ENCODE measurements at places on chromosomes 12 and 14.

- DNase-seq: no peak
These were observed 174.7 kb upstream of the DAAM1 start for GRCh38 chr14:59013672-59014298.

- DNase-seq: no peak
These were observed 144.6 kb downstream of the ETV6 start for GRCh38 chr12:11793921-11794710.

GRCh38 chr12:5533368-5533767 lies 101.5 kb downstream of the NTF3 start:
- DNase-seq: no peak

DNA sequence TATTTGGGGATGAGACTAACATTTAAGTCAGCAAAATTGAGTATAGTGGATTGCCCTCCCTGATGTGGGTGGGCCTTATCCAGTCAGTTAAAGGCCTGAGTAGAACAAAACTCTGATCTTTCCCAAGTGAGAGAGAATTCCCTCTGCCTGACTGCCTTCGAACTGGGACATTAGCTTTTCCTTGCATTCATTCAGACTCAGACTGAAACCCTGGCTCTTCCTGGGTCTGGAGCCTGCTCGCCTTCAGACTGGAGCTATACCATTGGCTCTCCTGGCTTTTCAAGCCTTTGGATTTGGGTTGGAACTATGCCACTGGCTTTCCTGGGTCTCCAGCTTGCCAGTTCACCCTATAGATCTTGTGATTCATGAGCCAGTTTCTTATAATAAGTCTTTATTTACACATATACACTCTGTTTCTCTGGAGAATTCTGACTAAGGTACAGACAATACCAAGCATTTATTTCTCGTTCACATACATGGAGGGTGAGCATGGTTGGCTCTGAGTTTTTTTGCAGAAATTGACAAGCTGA lies 296.5 kb downstream of the ERC1 start:
- DNase-seq: no peak

GRCh38 chr14:76575108-76575507 lies 186.2 kb upstream of the VASH1 start:
- DNase-seq: no peak

DNA sequence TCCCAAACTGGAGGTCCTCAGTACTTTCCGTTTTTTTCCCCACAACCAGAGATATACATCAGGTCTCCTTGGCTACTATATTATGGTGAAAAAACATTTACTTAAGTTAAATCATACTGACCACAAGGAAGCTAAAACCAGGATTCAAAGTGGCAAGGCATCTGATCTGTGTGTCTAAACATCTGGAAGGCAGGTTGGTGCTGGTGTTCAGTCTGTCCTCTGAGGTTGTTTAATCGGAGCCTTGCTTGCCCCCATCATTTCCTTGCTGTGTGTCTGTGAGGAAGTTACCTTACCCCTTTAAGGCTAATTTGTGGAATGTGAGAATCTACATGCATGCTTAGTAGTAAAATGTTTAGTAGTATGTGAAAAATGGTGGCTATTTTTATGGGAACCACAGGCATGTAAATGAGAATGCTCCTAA lies 75.6 kb downstream of the GALNT4 start:
- DNase-seq: no peak

DNA sequence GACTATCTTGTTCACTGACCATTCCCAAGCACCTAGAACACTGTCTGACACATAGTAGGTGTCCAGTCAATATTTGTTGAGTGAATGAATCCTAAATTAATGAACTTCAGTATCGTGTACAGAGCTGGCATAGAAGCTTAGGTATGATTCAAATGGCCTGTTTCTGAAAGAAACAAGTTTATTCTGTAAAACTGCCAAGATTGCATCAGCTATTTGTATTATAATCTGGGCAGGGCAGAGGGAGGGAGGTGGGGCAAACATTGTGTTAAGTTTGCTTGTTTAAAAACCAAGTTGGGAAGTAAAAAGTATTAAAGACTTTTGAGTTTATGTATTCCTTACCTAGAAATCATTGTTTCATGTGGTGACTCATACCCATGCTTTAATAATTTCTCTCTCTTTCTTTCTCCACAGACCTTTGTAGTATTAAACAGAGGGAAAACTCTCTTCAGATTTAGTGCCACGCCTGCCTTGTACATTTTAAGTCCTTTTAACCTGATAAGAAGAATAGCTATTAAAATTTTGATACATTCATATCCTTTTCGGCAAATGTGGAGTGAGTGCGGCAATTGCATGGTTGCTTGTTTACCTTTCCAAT lies 92.8 kb downstream of the SCN8A start:
- peak; percentile 49 for DNase-seq

DNA sequence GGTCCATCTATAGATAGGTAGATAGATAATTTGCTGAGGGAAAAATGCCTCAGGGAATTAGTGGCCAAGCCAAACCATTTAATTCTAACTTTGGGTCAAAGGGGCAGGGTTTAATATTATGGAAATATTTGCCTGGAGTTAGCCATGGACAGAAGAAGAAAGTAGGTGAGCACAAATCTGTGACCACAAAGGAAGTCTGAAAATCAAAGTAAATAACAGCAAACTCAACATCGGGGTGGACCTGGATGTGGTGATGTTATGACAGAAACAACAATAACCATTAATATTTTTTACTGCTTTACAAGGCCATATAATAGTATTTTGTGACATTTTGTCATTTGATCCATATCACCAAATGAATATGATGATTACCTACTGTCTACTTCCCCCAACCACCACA lies 578.0 kb upstream of the MGAT4C start:
- no peak for DNase-seq

All from Caki2 (cell line).